ENCODE measurements at places on chromosomes 5 and 9.

GRCh38 chr5:51389288-51389576 is 6.0 kb downstream of the ISL1 start:
- no peak for DNase-seq

DNA sequence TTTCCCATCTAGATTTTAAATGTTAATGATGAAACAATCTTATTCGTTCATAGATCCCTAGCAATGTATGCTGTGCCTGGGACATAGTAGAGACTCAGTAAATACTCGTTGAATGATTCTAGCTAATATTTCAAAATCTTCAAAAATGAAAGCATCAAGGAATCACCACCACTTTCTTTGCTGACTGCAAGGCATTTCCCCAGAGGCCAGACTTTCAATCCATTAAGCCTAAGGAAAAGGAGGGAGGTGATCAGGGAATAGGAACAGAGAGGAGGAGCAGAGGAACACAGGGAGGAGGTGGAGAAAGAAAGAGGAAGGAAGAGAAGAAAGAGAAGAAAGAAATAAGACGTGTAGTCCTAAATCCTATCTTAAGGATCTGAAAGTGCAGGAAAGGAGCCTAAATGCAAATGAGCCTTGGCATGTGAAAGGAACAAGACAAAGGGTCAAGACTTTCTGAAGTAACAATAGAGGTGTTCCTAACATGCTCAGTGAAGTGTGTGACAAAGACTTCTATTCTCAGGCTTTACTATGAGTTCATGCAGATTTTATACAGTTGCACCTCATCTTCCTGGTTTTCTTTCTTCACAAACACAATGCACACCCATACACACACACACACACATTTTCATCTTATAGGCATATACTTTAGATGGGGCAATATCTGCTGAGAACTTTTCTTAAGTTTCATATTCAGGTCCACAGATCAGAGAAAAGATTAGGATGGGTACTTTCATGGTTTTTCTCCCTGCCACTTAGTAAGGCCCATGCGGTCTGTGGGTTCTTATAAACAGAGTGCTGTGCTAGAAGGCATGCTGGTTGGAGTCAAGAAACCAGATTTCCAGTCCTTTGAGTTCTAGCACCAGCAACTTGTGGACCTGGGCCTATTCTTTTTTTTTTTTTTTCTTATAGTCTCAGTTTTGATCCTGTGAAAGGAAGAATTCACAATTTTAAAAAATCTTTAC is 512.2 kb upstream of the TNC start:
- no peak for DNase-seq

GRCh38 chr5:122078116-122079110 is at the start of gene LOX:
TSS of gene LOX (minus strand) at chr5:122078259. CDS start at chr5:122077985, 274 bp downstream.
- no peak for DNase-seq

DNA sequence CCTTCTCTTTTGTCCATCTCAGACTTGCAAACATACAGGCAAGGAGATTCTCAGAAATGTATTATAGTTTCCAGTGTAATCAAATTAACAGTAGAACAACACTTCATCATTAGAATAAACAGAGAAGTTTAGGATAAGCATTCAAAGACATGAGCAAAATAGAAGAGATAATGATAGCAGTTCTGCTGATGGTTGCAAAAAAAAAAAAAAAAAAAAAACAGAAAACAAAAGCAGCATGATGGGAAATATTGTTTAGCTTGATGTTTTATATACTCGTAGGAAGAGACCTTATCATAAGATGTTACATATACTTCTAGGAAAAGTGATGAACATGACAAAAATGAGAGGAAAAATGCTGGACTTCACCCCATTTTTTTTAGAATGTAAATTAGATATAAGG is 1356.2 kb downstream of the MAT2B start:
- DNase-seq = no peak

DNA sequence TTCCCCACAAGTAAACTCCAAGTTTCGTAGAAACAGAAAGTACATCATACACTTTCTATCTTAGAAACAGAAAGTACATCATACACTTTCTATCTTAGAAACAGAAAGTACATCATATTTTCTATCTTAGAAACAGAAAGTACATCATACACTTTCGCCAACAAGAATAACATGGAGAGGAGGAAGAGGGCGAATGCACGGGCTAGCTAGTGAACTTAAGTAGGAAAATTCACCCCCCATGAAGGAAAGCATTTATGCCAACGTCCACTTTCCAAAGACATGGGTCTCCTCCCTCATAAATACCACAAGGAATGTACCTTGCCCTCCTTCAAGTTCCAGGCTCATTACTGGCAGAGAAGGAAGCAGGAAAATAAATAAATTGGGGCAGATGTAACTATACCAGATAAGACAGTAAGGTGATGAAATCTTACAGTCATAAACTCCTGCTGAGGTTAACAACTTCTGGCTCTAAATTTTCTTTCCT is 64.7 kb downstream of the FRMD3 start:
- no peak for DNase-seq

- no peak for DNase-seq
Observed at GRCh38 chr5:173974688-173975239, 14.2 kb upstream of the C5orf47 start.

- DNase-seq = no peak
Observed at GRCh38 chr9:116724123-116724522, 37.0 kb downstream of the TRIM32 start.

DNA sequence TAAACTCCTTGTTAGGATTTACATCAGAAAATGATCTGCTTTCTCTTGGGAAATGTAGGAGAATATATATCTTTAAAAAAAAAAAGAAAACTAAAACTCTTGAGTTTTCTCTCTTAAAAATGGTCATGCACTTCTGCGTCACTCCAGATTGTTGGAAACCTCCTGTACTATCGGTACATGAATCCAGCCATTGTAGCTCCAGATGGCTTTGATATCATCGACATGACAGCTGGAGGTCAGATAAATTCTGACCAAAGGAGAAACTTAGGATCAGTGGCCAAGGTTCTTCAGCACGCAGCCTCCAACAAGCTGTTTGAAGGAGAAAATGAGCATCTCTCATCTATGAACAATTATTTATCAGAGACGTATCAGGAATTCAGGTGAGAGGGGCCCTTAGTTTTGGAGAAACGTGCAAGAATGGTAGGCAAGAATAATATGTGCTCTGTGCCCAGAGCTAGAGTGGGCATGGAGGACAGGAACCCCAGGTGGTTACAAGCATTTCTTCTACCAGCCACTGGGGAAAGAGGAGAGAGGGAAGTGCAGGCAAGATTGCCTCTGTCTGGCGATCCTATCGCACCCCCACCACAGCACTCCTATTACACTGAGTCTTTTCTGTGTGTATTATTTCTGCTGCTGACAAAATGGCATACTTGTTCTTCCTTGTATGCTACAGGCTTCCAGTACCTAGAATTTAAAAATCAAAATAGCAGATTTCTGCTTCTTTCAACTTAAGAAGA is 41.4 kb upstream of the F2R start:
- no peak for DNase-seq

DNA sequence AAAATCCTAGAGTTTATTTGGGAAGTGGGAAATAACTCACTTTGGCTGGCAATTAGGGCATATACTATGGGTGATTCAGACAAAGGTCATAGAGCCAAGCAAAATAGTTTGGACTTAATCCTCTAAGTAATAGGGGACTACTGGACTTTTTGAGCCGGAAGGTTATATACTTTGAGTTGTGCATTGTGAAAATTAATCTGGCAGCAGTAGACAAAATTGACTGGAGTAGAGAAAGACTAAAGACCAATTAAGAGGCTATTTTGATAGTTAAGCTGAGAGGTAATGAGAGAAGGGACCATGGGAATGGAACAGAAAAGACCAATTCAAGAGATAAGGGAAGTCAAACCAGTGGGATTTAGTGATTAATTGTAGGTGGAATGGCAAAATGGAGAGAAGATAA is 28.9 kb downstream of the COX7C start:
- no peak for DNase-seq

GRCh38 chr9:112605518-112605917 is 112.4 kb downstream of the INIP start:
- DNase-seq = no peak

- DNase-seq = no peak
Observed at GRCh38 chr5:152532714-152533113, 127.6 kb upstream of the NMUR2 start.

DNA sequence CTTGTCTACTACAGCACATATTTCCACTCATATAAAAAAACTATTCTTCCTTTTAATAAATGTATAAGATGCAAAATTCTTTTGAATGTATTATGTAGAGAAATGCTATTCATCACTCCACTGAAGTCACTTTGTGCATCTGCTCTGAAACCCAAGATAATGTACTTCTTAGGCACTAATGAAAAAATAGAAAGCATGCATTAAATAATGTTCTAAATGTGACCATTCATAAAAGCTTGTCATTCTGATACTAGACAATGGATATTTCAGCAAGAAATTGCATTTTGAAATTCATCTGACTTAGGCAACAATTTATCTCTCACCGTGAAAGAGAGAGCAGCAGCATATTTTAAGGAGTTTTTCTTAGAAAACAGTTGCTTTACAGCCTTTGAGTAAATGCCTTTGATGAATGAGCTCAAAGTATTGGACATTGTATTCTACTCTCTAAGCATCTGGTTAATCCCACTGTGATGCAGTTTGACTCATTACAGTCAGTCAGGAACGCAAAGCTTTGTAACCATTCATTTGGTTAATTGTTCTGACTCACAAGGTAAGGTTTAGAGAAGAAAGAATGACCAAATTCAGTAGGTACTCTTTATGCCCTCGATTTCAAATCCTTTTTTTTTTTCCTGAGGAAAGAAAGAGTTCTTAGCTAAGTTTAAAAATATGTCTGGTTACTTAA is 2233.8 kb upstream of the C9orf72 start:
- no peak for DNase-seq

GRCh38 chr5:3353561-3353960 is 242.1 kb upstream of the IRX1 start:
- no peak for DNase-seq

DNA sequence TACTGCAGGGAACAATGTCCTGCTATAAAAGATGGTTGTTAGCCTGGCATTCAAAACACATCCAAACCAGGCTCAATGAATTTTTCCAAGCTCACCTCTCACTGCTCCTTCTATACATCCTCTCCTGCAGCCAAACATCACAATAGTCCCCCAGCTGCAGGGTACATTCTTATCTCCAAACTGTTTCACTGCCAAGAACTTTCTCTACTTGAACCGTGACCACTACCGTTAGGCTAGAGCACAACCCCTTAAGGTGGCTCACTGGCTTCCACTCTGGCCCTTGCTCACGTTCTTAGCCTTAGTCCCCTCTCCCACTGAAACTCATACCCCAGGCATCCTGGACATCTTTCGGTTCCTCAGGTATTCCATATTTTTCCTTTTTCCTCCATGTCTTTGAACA is 29.0 kb upstream of the ANXA6 start:
- DNase-seq = no peak

GRCh38 chr5:73373814-73374510 is 74.6 kb downstream of the FOXD1 start:
- DNase-seq = no peak

- no peak for DNase-seq
Observed at GRCh38 chr5:83683836-83684235, 36.8 kb downstream of the HAPLN1 start.

DNA sequence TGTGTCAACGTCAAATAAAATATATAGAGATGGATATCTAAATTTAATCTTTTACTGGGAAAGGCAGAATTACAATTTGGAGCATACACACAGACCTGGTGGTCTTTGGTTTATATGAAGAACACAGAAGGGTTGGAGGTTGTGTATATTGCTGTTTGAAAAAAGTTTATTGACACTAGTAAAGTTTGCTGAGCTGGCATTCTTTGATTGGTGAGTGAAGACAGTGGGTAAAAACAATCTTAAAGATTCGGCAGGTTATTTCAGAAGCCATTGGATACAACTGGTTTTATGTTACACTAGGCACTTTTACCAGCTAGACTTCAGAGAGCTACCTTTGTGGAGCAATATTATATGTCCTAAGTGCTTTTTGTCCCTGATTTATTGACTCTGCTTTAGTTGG is 27.2 kb downstream of the IZUMO3 start:
- no peak for DNase-seq

DNA sequence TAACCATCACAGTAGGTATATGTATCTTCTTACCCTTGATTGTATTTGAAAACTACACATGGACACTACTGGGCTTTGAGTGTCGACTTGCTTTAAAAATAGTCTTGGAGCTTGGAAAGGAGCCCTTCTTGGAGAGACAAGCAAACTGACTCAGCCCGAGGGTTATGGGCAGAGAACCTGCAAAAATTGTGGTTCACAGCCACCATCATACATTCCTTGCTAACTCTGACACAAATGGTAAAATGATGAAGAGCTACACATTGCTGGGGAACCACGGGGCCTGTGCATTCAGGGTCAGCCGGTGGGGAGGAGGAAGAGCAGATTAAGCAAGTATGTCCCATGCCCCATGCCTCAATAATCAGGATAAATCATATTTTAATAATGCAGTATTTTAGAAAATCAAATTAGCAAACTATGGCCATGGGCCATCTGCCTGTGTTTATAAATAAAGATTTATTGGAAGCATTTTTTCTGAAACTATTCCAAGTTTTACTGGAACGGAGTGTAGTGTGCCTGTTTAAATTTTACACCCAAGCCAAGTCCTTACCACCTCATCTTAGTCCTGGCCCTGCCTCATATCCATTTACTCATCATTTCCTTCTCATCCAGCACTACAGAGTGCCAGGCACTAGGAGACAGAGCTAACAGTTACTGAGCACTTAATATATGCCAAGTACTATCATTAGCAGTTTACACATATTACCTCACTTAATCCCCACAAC is 195.7 kb downstream of the PALM2AKAP2 start:
- no peak for DNase-seq

DNA sequence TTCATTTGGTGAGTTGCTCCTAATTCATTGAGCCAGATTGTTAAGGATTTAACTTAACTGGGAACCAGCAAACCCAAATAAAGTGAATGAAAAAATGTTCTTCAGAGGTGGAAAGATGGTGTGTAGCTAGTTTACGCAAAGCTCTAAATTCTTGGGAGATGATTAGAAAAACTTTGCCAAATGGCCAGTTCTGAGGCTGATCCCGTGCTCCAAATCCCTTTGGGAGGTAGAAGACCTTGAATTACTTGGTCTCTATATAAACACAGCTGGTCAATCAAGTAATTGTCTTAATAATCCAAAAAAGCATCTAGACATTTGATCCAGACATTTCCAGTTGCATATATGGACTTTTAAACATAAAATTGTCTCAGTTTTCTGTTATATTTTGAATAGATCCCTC is 11.4 kb downstream of the ACTL7B start:
- DNase-seq = no peak

- no peak for DNase-seq
Observed at GRCh38 chr9:21856301-21857094, 54.1 kb downstream of the MTAP start.

GRCh38 chr5:123433596-123433995 is 10.4 kb upstream of the CEP120 start:
- DNase-seq = no peak

GRCh38 chr5:58087123-58087522 is 372.8 kb downstream of the PLK2 start:
- DNase-seq = no peak

Measured in stimulated activated CD8-positive, alpha-beta memory T cell treated with anti-CD3 and anti-CD28 coated beads, Interleukin-15, amount 100 ng/mL, for 4 hours (primary cell).